DMS79 treated with DMSO at 0.1 percent for 48 hours (cell line): ENCODE measurements at places on chromosomes 6 and 20.

DNA sequence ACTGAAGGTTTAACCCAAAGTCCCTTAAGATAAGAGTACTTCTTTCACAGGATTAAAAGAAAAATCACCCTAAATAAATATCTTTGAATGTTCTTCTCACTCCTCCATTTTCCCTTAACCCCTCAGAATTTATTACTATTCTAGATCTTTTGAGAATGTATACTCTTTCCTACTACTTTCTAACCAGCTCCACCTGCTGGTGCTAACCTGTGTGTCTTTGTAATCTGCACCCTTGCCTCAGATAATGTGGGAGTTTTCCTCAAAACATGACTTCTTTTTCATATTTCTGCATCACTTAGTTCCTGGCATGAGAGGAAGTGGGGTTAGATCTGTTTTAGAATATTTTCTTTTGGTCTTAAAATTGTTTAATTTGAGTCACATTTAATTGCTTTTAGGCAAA lies 394.2 kb downstream of the BMP2 start:
- peak; percentile 4 for DNase-seq

GRCh38 chr6:89826029-89826528 lies 3.6 kb upstream of the CASP8AP2 start:
- DNase-seq, result no peak

DNA sequence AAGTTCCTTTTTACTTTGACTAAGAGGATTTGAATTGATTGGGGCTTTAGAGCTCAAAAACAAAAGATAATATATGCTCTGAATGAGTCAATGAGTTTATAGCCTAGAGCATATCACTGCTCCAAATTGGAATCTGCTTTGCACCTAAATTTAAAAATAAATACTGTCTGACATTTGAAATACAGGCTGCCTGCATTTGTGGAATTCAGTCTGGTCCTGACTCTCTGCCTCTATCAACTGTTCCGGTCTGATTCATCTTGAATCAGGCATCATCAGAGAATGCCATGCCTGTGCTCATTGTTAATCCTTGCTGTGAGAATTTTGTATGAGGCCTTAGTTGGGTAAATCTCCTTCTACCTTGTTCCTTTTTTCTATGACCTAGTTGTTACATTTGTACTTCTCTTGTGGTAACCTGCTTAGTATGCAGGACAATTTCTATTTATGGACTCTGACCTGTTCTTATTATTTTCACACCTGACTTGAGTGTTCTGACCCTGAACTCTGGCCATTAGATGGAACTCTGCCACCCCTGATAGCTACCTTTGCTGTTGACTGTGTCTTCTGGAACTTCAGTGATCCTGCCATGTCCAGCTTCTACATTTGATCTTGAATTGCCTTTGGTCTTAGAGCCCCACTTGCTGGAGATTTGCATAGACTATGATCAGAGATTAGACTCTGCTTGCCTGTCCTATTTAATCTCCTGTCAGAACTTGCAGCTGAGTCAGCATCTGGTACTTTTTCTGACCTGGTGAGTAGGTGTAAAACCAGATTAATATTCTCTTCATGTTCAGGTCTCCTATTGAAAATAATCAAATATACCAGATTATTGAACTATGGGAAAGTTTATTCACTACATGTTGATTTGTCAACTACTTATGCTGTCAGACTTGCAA lies 442.7 kb upstream of the HS3ST5 start:
- DNase-seq, result no peak

DNA sequence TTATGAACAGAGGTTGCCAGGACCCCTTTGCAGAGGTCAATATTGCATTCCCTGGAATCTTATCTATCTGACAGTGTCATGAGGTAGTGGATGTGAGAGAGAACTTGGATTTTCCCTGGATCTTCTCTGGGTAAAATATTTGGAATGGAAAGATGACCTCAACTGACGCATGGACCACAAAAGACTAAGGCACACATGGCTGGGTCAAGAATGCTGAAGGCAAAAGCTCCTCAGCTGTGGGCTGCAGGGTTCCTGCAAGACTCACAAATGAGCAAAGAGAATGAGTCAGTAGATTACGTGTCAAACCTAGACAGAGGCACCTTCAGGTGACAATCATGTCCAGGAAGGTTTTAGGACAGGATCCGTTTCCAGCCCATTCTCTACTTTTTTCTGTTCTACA lies 484.0 kb downstream of the C6orf118 start:
- DNase-seq, result no peak

DNA sequence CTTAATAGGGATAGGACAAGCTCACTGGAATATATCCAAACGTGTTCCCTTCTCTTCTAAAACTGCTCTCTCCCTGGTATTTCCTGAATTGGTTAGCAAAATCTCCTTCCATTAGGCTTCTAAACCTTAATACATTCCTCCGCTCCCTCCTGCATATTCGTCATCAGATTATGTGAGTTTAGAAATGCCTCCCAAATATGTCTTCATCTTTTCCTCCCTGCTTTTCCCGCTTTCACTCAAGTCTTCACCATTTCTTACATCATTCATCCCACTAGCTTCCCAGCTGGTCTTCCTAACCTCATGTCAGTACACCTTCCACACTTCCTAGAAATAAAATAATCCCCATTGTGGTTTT lies 26.9 kb downstream of the SLC22A16 start:
- DNase-seq, result no peak

- no peak for DNase-seq
These were observed 73.2 kb upstream of the JAG1 start for GRCh38 chr20:10747019-10747418.
